ENCODE measurements at places on chromosomes 5 and 9. TPM values are rescaled to one million over a fixed set of nuclear protein-coding genes. Genes with fewer than 3 reads are reported as not detected.
A peak's percentile ranks its signal among the peaks of the same experiment; 100 is the strongest.

PLAC8L1 gene
- total RNA-seq, result not detected

DNA sequence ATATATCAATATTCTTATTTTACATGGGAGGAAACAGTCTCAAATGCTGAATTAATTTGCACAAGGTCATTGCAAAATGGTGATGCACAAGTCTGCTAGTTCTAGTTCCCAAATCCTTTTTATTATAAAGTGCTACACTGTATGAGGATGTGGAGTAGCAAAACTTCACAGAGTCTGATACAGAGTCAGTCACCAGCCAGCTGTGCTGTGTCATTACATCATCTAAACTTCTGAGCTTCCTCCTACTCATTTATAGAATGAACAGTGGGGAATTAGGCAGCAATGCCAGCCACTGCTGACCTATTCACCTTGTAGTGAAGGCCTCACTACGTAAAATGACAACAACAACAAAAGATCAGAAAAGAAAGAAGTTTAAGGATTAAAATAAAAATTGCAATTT is 357.8 kb downstream of the TMEM167A start:
- no peaks in the 10 kb centered on the region for H3K4me1 ChIP-seq
- no peak for DNase-seq
- H3K27me3 ChIP-seq, result no peaks in the 10 kb centered on the region

GRCh38 chr5:150438873-150439546 is 10.5 kb downstream of the RPS14 start:
- H3K4me3 ChIP-seq, result no peak overlapping the region
- no peaks in the 10 kb centered on the region for H3K4me1 ChIP-seq
- H3K36me3 ChIP-seq, result peaks cover 4% of the 10 kb centered on the region
- no peak overlapping the region for H3K27ac ChIP-seq
- DNase-seq, result no peak

DNA sequence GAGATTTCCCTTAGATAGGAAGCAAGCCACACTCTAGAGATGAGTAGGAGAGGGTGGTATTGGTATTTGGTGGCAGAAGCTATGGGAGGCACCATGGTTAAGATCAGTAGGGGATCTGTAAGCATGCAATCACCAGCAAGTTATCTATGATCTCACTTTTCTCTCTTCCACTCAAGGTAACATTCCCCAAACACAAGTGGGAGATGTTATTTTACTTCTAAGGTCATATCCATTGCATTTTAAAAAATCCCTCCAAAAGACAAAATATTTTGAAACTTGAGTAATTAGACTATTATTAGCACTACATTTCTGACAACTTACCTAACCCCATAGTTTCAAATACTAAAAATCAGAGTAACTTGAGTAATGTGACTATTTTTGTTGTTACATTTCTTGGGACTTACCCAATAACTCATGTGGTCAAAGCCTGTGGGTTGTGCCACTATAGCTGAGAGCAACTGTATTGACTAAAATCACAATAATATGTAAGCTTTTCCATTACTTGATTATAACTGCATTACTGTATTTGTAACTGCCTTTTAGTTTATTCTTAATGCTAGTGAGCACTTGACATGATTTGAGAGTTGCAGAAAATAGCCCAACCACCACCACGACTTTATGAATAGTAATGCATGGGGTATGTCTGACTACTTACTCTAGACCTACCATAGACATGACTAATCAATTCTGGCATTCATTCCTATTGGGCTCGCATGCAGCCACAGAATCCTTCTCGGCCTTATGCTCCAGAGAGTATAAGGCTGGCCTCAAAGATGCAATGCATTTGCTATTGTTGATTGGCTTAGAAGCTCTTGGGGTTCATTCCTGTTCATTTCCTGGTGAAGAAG is 264.7 kb downstream of the TRIM32 start:
- no peak overlapping the region for H3K4me3 ChIP-seq
- H3K36me3 ChIP-seq, result no peaks in the 10 kb centered on the region
- no peak for DNase-seq
- H3K4me1 ChIP-seq, result no peaks in the 10 kb centered on the region
- no peaks in the 10 kb centered on the region for H3K27me3 ChIP-seq

DNA sequence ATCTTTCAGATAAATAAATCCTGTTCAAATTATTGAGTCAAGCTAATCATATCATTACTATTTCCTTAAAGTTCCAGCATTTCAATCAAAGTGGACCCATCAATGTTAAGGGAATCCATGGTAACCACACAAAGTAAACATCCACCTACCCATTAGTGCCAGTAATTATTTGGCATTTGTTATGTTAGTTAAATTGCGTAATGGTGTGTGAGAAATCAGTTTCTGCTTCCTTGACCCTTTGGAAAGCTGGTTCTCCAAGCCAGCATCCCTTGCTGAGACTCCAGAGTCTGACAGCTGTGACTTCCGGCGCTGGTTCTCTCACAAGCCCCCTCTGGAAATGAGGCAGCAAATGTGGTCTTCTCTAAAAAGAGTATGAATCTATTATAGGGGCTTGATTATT is 308.6 kb upstream of the EFNA5 start:
- no peak overlapping the region for H3K4me3 ChIP-seq
- no peaks in the 10 kb centered on the region for H3K4me1 ChIP-seq

TAF1L gene
- not detected for total RNA-seq

DNA sequence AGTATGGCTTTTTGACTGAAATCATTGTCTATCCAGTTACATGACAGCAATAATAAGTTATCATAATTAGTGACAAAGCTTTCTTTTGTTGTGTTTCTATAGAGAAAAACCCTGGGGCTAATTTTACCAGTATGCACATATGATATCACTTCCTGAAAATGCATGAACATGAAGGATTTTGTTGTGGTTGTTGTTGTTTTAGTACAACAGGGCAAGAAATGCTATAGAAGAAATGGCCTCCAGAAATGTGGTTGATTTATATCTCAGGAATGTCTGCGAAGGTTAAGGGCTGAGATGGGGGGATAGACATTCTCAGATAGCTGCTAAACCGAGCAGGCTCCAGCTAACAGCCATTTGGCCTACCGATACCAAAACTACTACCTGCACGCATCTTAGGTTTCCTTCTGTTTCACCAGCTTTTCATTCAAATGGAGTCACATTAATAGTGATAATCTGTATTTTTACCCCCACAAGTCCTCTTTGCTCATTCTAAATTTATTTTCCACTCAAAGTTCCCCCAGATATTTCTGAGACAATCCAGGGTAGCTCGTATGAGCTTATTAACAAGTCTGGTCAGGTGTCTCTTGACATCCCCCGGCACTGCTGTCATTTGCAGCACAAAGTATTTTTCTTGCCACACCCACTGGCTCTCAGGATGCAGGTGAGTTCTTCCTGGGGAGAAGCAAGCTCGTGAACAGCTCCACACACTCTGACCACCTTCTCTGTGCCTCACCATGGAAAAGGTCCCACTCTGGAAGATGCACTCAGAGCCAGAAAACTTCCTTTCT is 232.4 kb upstream of the GAS1 start:
- H3K27ac ChIP-seq, result no peak overlapping the region
- H3K4me1 ChIP-seq, result no peaks in the 10 kb centered on the region
- DNase-seq, result no peak
- H3K36me3 ChIP-seq, result no peaks in the 10 kb centered on the region
- H3K27me3 ChIP-seq, result no peaks in the 10 kb centered on the region
- H3K4me3 ChIP-seq, result no peak overlapping the region

- DNase-seq, result no peak
- no peaks in the 10 kb centered on the region for H3K27me3 ChIP-seq
- H3K4me3 ChIP-seq, result no peak overlapping the region
- H3K36me3 ChIP-seq, result no peaks in the 10 kb centered on the region
- H3K27ac ChIP-seq, result no peak overlapping the region
Measured at GRCh38 chr5:9069650-9070049, 476.2 kb downstream of the SEMA5A start.

- DNase-seq, result peak; percentile 44
- H3K36me3 ChIP-seq, result no peaks in the 10 kb centered on the region
- H3K4me3 ChIP-seq, result peak within 1 kb of the TSS; percentile 31
- no peaks in the 10 kb centered on the region for H3K4me1 ChIP-seq
- no peaks in the 10 kb centered on the region for H3K27me3 ChIP-seq
Measured at GRCh38 chr5:180209137-180209581, at the start of gene RASGEF1C. Gene RASGEF1C, minus strand, starts transcription at chr5:180209211. Its CDS starts 71,159 bp downstream, at chr5:180138052.

DNA sequence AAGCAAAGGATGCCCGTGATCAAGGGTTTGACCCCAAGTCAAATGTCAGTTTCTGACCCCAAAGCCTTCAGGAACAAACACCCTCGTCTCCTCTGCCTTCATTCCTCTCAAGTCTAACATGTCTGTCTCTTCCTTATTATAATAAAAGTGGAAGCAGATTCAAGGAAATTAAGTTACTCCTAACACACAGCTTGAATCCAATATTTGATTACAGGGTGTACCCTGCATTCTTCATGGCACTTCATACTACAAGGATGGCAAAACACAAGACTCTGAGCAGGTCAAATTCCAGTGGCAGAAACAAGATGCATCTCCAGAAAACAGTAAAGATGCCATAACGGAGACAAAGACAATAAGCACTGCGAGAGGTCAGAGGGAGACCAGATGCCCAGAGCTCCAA is 119.2 kb upstream of the FAM120A start:
- DNase-seq, result no peak
- no peak overlapping the region for H3K4me3 ChIP-seq
- H3K4me1 ChIP-seq, result no peaks in the 10 kb centered on the region
- no peak overlapping the region for H3K27ac ChIP-seq

GRCh38 chr9:120655005-120655622 is 59.2 kb downstream of the MEGF9 start:
- no peaks in the 10 kb centered on the region for H3K4me1 ChIP-seq
- no peak overlapping the region for H3K4me3 ChIP-seq
- H3K36me3 ChIP-seq, result no peaks in the 10 kb centered on the region
- DNase-seq, result no peak

GRCh38 chr5:136042665-136043121 is 13.9 kb downstream of the TGFBI start:
- no peak for DNase-seq
- no peaks in the 10 kb centered on the region for H3K4me1 ChIP-seq
- no peaks in the 10 kb centered on the region for H3K27me3 ChIP-seq
- H3K4me3 ChIP-seq, result no peak overlapping the region
- no peak overlapping the region for H3K27ac ChIP-seq
- no peaks in the 10 kb centered on the region for H3K36me3 ChIP-seq

GPRIN1 gene
- 0.14 TPM for total RNA-seq

GRCh38 chr5:123217173-123217572 is 128.1 kb downstream of the PRDM6 start:
- H3K4me1 ChIP-seq, result no peaks in the 10 kb centered on the region
- no peak overlapping the region for H3K4me3 ChIP-seq
- H3K27me3 ChIP-seq, result no peaks in the 10 kb centered on the region
- no peak overlapping the region for H3K27ac ChIP-seq
- H3K36me3 ChIP-seq, result no peaks in the 10 kb centered on the region

GRCh38 chr5:891117-891836 is 1.3 kb downstream of the BRD9 start:
- peak overlapping the region; percentile 78 for H3K4me3 ChIP-seq
- H3K36me3 ChIP-seq, result peaks cover 11% of the 10 kb centered on the region
- no peak for DNase-seq

GRCh38 chr5:11898787-11899186 is 5.5 kb downstream of the CTNND2 start:
- no peak overlapping the region for H3K27ac ChIP-seq
- H3K4me3 ChIP-seq, result no peak overlapping the region
- H3K36me3 ChIP-seq, result no peaks in the 10 kb centered on the region
- H3K27me3 ChIP-seq, result no peaks in the 10 kb centered on the region

SLC6A18 gene
- total RNA-seq, result not detected

- no peaks in the 10 kb centered on the region for H3K4me1 ChIP-seq
- H3K27me3 ChIP-seq, result no peaks in the 10 kb centered on the region
- no peaks in the 10 kb centered on the region for H3K36me3 ChIP-seq
- H3K27ac ChIP-seq, result no peak overlapping the region
- DNase-seq, result no peak
Measured at GRCh38 chr5:132176987-132177386, 50.7 kb downstream of the P4HA2 start.

DNA sequence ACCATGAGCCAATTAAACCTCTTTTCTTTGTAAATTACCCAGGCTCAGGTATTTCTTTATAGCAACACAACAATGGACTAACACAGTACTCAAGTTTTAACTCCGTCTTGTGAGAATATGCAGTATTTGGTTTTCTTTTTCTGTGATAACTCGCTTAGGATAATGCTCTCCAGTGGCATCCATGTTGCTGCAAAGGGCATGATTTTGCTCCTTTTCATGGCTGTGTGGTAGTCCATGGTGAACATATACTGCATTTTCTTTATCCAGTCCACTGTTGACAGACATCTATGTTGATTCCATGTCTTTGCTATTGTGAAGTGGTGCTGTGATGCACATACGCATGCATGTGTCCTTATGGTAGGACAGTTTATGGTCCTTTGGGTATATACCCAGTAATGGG is 10.9 kb downstream of the VPS13A start:
- H3K27me3 ChIP-seq, result no peaks in the 10 kb centered on the region
- DNase-seq, result no peak
- no peaks in the 10 kb centered on the region for H3K4me1 ChIP-seq
- H3K27ac ChIP-seq, result no peak overlapping the region
- no peak overlapping the region for H3K4me3 ChIP-seq
- H3K36me3 ChIP-seq, result no peaks in the 10 kb centered on the region

PCDHGA5 gene
- 4.8 TPM for total RNA-seq

DNA sequence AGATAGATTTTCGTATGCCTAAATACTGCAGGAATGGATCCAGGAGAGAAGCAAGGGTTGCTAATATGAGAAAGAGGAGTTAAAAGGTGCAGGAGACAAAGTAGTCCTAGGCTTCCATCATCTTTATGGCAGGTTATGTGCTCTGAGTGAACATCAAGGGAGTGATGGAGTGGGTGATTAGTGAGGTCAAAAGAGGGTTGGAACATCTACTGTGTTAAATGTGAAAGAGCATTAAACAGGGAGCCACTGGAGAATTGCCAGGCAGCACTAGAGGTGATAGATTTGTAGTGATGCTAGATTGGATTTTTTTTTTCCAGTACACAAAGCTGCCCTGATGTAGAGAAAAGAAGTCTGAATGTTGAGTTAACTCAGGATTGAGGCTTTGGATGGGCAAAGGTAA is 199.3 kb downstream of the NMUR2 start:
- H3K27me3 ChIP-seq, result no peaks in the 10 kb centered on the region
- no peak overlapping the region for H3K27ac ChIP-seq
- no peak overlapping the region for H3K4me3 ChIP-seq
- no peaks in the 10 kb centered on the region for H3K4me1 ChIP-seq
- H3K36me3 ChIP-seq, result no peaks in the 10 kb centered on the region
- DNase-seq, result no peak

GALT gene
- 55.9 TPM for total RNA-seq

GRCh38 chr5:163914910-163915309 is 409.5 kb downstream of the MAT2B start:
- no peak overlapping the region for H3K27ac ChIP-seq
- no peaks in the 10 kb centered on the region for H3K27me3 ChIP-seq
- no peaks in the 10 kb centered on the region for H3K36me3 ChIP-seq
- DNase-seq, result no peak

GRCh38 chr5:150124111-150124557 is 31.5 kb downstream of the PDGFRB start:
- no peak for DNase-seq
- H3K4me3 ChIP-seq, result no peak overlapping the region
- no peaks in the 10 kb centered on the region for H3K27me3 ChIP-seq

Measured in prostate gland (tissue), 2 donors.